ENCODE measurements at places on chromosomes 11 and 22.

DNA sequence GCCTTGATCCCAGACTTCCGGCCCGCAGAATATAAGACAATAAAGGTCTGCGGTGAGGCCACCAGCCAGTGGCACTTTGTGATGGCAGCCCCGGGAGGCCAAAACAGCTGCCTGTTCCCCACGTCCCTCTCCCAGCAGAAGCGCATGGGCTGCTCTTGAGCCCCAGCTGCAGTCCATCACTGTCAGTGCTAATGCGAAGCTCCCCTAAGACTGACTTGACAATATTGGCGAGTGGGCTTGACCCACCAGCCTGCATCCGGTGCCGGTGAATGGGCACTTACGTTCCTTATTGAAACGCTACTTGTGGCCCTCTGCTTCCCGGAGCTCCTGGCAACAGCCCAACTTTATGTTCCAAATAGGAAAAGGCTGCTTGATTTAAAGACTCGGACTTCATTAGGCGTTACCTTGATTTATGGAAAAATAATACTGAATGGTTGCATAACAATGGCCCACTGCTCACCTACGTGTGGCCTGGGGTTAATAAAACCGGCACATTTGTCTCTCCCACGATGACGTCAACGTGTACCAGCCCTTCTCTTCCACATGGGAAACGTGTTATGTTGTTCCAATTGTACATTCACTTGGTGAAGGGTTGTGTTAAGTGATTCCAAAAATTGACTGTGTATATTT lies 93.4 kb upstream of the SEPTIN5 start:
- no peak for DNase-seq

DNA sequence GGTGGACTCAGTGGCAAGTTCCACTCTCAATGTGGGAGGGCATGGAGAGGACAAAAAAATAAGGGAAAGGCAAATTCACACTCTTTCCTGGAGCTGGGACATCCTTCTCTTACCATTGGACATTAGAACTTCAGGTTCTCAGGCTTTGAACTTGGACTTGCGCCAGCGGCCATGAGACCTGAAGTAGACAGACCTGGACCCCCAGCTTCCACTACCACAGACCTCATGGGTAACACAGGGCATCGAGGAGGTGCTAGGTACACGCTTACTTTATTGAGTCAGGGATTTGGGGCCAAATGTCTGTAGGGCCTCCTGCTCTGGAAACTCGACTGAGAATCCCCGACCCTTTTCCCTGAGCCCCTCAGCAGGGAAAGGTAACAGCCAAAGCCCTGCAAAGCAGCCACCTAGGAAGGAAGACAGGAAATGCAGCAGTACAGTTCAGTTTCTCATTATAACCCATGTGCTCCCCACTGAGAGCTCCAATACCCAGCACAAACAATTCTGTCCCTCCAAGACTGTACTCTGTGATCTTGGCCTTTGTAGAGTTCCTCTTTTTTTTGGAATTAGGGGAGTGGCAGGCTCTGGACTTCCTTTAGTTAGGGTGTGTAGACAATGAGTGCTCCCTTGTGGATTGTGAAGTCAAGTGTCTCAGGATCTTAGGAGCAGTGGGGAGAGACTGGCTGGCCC lies 5.7 kb downstream of the CHRNA10 start:
- no peak for DNase-seq

- DNase-seq, result no peak
These were observed 43.3 kb downstream of the CCDC83 start for GRCh38 chr11:85898456-85898855.

- DNase-seq, result no peak
These were observed 235.2 kb downstream of the OR4C45 start for GRCh38 chr11:50267851-50268250.

GRCh38 chr22:20089226-20089976 lies 9.4 kb downstream of the DGCR8 start:
- DNase-seq, result no peak

GRCh38 chr11:26953770-26954392 lies 40.0 kb upstream of the FIBIN start:
- DNase-seq, result no peak

DNA sequence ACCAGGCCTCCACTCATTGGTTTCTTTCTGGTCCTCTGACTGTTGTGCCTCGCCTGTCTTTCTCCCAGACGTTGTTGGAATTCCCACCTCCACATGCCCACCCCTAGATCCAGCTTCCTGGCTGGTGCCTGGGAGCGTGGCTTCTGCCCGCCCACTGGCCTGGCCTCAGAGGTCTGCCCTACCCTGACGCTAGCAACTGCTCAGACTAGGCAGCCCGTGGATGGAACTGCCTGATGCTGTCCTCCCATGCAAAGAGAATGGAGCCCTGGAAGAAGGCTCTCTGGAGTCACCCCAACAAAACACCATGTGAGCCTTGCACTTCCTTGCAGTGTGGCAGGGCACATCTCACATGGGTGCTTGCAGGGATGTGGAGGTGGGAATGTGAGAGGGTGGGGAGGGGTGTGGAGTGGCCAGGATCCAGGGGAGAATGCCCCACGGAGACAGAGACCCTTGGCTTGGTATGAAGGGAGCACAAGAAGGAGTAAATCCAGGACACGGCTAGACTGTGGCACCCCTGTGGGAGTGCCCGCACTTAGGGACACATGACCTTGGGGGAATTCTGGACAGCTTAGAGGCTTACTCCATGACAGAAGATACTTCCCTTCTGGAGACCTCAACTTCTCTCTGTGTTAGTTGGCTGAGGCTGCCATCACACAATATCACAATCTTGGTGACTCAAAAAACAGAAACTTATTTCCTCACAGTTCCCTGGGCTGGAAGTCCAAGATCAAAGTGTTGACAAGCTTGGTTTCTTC lies 22.5 kb upstream of the ADA2 start:
- DNase-seq, result no peak

- no peak for DNase-seq
These were observed 12.7 kb downstream of the CTR9 start for GRCh38 chr11:10763766-10764165.

DNA sequence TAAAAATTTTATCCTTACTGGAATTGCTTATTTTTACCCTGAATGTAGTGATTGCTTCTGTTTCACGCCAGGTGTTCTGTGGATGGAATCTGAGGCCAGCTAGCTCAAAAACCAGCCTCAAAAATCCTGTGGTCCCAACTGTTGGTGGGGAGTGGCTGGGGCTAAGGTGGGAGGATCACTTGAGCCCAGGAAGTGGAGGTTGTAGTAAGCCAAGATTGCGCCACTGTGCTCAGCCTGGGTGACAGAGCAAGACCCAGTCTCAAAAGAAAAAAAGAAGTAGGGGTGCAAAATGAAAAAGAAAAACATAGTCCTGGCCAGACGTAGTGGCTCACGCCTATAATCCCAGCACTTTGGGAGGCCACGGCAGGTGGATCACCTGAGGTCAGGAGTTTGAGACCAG lies 27.0 kb upstream of the SLC5A1 start:
- DNase-seq, result no peak

DNA sequence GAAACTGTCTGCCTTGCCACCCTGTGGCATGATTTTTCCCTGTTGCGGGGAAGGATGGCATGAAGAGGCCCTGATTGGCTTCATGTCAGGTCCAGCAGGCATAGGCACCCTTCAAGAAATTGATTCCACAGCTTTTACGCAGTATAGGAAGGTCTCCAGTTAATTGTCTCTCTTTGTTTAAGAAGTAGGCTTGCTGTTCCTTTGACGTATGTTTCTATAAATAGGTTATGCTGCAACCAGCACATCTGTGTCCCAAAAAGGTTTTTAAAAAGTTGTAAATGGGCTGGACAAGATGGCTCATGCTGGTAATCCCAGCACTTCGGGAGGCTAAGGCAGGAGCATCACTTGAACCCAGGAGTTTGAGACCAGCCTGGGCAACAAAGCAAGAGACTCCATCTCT lies 62.6 kb downstream of the CD6 start:
- no peak for DNase-seq

GRCh38 chr22:27134315-27134701 lies 476.9 kb downstream of the MIAT start:
- DNase-seq, result no peak

DNA sequence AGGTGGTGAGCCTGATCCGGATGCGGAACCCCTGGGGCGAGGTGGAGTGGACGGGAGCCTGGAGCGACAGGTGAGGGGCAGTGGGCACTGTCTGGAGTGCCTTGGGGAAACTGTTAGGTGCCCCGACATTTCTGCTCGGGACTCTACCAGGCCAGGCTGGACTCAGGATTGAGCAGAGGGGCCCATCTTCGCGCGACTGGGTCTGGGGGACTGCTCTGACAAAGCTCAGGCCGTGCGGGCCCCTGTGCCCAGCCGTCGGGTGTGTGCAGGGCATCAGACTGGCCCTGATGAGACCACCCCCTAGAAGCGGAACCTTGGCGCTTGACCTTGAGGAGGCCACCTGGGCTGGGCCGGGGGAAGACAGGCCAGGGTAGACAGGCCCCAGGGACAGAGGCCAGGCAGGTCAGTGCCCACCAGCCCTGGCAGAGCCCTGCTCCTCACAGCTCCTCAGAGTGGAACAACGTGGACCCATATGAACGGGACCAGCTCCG lies 6.3 kb downstream of the CAPN1 start:
- DNase-seq, result no peak

GRCh38 chr11:26297189-26297975 lies 34.5 kb upstream of the ANO3 start:
- no peak for DNase-seq

- no peak for DNase-seq
These were observed 116.5 kb downstream of the FEZ1 start for GRCh38 chr11:125379565-125379964.

- DNase-seq, result no peak
These were observed 91.0 kb upstream of the SHISAL1 start for GRCh38 chr22:44403602-44404329.

DNA sequence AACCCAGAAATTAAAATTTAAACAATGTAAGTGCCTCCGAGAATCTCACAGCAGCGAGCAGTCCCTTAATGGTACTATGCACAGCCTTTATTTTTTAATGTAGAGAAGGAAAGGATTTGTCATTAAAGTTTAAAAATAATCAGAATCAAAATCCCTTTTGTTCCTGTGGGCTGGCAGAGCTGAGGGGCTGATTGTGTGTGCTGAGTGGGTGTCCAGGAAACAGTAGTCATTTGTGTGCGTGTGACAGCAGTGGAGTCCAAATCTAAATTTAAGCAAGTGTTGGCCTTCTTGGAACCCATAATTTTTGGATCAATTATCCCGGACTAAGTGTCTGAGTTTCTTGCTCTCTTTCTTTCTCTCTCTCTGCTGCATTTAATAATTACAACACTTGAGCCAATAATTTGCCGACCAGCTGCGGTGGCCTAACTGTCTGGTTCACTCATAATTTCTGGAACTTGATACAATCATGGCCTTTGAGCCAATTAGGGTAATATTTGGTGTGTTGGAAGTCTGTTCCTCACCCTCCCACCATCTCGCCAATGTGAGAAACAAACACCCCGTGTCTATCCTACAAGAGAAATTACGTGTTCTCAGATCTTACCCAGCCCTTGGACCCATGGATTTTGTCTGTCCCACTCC lies 528.0 kb downstream of the SOX6 start:
- no peak for DNase-seq

- DNase-seq, result no peak
These were observed 2.9 kb downstream of the PANX2 start for GRCh38 chr22:50173311-50173982.

- no peak for DNase-seq
These were observed 20.6 kb downstream of the CLMP start for GRCh38 chr11:123174196-123175183.

DNA sequence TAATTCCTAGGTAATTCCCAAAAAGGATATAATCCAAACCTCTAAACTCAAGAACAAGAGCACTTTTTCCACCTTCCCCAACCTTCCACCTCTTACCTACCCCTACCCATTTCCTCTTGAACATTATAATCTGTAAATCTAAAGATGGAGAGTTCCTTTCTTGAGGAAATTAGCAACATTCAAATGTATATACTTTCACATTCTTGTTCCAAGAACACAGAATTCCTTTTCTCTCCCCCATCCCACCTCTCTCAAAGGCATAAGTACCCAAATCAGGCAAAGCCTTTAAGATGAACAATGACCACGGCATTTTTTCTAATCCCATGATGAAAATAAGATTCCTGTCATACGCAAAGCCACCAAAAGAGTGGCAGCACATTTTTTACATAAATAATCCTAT lies 18.3 kb downstream of the RRAS2 start:
- no peak for DNase-seq

DNA sequence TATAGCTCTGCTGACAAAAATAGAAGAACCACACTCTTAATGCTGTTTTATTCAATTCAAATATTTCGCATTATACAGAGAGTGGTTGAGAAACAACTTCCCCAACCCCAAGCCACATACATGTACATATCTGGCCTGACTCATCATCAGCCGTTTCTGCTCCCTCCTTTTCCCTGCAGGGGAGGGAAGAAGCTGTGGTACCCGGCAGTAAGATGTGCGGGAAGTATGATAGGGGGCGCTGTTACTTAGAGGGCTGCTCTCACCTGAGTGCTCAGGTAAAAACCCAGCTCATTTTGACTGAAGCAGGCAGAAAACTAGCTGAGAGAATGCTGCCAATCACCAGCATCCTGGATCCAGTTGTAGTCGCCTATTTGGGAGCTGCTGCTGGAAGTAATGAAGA lies 85.5 kb downstream of the NELL1 start:
- DNase-seq, result no peak

DNA sequence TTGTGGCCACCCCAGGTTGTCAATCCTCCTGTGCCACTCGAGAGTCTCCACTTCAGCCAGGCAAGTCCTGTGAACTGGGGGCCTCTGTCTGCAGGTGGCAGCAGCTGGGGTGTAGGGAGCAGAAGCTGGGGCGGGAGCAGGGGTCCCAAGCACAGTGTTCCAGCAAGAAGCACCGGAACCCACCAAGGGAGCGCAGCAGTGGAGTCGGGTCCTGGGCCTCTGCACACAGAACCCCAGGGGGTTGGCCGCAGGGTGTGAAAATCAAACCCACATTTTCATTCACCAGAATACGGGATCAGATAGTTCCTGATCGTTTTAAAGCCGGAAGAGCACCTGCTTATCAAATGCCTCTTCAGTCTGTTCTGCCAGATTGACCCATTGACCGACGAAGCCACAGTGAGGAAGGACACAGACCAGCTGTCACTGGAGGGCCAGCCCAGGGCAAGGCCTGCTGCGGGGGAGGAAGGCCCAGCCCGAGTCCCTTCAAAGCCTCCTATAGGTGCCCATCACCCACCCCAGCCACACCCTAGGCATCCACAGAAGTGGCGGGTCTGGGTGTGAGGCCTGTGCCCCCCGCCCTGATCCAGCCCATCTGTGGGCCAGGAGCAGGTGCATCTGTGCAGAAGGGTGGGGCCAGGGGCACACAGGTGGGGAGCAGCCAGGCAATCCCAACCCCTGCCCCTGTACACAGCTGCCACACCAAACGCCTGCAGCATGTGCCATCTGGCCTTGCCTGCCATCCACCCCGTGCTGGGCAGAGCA lies 34.1 kb downstream of the RSPH14 start:
- DNase-seq, result no peak

DNA sequence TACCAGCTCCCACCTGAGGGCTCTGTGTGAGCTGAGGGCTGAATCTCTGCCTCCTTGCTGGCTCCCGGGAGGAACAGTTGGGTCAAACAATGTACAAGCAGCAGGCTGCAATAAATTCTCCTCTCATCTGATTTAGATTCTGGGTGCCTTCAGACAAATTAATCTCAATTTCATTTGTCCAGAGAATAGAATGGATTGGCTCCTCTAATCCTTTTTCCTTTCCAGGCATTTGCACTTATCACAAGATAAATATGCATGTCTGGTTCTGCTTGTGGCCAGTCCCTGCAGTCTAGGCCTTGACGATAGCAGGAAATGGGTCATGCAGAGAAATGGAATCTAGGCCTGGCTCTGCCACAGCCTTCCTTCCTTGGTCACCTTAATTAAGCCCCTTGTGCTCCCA lies 28.7 kb downstream of the UPB1 start:
- no peak for DNase-seq

- DNase-seq, result no peak
These were observed 11.2 kb upstream of the RBM4B start for GRCh38 chr11:66688561-66689534.

All from left ventricle myocardium inferior (tissue), 1 donor.